ENCODE measurements at places on chromosomes 13 and 19.

DNA sequence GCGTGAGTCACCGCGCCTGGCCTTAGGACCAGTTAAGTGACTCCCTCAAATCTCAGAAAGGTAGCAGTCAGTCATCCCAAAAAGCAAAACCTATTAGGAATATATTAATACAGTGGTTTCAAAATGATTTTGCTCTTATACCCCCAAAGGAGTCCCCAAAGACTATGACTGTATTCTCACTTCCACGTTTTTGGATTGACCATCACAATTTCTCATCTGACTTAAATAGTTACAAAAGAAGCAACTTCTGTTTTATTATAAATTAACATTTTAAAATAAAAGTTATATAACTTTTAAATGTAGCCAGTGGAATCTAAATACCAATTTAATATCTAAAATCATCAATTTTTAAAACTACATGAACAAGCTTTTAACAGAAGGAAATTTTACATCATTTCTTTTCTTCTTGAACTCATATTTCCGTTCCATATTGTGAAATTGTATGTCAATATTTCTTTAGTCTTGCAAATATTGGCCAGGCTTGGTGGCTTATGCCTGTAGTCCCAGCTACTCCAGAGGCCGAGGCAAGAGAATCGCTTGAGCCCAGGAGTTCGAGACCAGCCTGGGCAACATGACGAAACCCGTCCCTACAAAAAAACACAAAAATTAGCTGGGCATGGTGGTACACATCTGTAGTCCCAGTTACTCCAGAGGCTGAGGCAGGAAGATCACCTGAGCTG, 1.5 kb upstream of the SPART start:
- no peak for DNase-seq

GRCh38 chr19:29544656-29545360, 19.0 kb downstream of the VSTM2B start:
- no peak for DNase-seq

- no peak for DNase-seq
These were observed 7.5 kb upstream of the MPV17L2 start for GRCh38 chr19:18185538-18185937.

- no peak for DNase-seq
These were observed 61.2 kb downstream of the WASF3 start for GRCh38 chr13:26618726-26619125.

GRCh38 chr13:59710996-59711701, 452.6 kb downstream of the DIAPH3 start:
- DNase-seq = no peak

DNA sequence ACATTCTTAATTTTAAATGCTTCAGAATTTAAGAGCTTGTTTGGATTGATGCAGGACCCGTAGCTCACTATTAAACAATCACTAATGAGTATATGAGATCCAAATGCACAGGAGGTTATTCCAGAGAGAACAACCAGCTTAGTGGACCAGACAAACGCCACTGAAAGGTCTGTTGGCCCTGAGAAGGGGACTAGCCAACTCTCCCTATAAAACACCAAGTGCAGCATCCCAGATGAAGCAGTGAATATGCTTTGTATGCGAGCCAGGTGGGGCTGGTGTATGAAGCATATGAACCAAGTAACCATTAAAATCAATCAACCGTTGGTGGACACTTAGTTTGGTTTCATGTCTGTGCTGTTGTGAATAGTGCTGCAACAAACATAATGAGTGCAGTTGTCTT, 9.8 kb upstream of the LILRB1 start:
- no peak for DNase-seq

- DNase-seq = no peak
These were observed 54.2 kb upstream of the USE1 start for GRCh38 chr19:17160908-17161307.

- DNase-seq = no peak
These were observed 82.2 kb downstream of the ATP11A start for GRCh38 chr13:112771877-112772538.

GRCh38 chr19:609004-609346, 19.3 kb downstream of the HCN2 start:
- DNase-seq = peak; percentile 78

DNA sequence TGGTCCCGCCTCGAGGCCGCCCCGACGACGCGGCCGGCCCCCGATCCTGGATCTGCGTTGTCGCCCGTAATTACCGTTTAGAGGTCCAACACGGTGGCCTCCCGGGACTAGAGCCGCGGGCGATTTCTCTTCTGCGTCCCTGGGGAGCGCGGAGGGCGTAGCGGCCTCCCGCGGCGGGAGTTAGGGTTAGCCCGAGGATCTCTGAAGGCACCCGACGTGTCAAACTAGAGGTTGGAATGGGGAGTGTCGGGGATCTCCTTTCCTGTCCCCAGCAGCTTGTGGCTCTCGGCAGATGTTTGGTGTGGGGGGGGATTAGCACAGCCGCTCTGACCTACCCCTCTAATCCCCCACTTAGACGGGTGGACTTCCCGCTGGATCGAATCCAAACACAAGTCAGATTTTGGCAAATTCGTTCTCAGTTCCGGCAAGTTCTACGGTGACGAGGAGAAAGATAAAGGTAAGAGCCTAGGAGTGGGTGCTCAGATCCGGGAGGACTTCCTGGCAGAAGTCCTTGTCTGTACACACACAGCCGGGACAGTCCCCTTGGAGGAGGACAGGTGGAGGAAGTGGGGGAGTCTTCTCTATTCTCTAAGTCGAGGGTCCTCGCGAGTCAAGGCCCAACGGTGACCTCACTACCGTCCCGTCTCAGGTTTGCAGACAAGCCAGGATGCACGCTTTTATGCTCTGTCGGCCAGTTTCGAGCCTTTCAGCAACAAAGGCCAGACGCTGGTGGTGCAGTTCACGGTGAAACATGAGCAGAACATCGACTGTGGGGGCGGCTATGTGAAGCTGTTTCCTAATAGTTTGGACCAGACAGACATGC, 581 bp downstream of the CALR start:
- DNase-seq = peak; percentile 46

- no peak for DNase-seq
These were observed 192.6 kb upstream of the UBL3 start for GRCh38 chr13:30042891-30043630.

DNA sequence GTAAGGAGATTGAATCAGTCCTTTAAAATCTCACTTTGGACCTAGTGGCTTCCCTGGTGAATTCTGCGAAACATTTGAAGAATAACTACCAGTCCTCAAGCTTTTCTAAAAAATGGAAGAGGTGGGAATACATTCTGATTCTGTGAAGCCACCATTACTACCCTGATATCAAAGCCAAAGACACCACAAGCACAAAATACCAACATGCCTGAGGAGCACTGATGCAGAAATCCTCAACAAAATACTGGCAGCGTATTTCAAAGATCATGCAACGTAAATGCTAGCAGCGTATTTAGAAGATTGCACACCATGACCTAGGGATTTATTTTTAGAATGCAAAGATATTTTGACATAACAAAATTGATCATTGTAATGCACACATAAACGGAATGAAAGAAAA, 14.4 kb downstream of the ATP4B start:
- no peak for DNase-seq

DNA sequence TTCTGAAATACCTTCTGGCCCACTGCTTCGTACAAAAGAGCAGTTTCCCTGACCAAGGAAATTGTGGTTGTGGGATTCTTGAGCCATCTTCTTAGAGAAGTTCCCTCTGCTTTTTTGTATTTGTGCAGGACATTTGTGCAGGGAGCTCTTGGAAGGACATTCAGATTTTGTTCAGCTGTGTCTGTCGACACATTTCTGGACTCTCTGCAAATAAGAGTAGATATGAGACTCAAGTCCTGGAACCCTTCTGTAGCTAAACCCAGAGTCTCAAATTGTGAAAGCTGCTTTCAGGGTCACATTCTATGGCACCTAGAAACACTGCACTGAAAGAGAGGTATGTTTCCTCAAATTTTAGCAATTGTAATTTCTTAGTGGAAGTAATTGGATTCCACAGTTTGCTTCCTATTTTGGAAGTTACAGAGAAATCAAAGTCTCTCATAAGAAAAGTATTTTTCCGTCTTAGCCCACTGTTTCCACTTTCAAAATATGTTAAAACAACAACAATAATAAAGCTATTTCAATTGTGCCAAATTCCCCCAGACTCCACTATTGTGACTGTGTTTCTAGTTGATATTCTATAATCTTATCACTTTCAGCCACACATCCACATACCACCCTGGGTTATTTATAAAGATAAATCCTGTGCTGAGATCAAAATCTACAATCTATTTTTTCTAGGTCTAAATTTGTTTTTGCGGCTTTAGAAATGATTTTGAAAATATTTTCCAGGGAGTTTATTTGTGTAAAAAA, 224.0 kb downstream of the COG6 start:
- no peak for DNase-seq

- no peak for DNase-seq
These were observed 152.5 kb upstream of the SOX1 start for GRCh38 chr13:111914241-111915103.

DNA sequence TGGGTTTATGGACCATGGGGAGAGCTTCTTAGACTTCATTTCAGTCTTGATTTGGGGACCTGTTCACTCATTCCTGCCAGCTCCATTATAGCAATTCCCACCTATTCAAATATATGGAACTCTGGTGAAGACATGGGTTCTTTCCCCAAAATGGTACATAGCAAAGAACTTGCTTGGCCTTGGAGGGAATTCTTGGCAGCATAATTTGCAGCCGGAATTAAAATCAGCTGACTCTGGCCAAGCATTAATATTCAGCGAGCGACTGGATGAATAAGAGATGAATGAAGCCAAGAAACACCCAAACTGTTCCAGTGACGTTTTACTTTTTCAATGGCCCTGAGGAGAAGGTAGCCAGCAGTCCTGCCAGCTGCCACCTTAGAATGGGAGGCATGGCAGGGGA, 88.4 kb upstream of the SOX1 start:
- no peak for DNase-seq

- no peak for DNase-seq
These were observed 1654.4 kb upstream of the SPRY2 start for GRCh38 chr13:81995316-81995715.

GRCh38 chr13:108769213-108770070, 140.0 kb downstream of the MYO16 start:
- DNase-seq = no peak

DNA sequence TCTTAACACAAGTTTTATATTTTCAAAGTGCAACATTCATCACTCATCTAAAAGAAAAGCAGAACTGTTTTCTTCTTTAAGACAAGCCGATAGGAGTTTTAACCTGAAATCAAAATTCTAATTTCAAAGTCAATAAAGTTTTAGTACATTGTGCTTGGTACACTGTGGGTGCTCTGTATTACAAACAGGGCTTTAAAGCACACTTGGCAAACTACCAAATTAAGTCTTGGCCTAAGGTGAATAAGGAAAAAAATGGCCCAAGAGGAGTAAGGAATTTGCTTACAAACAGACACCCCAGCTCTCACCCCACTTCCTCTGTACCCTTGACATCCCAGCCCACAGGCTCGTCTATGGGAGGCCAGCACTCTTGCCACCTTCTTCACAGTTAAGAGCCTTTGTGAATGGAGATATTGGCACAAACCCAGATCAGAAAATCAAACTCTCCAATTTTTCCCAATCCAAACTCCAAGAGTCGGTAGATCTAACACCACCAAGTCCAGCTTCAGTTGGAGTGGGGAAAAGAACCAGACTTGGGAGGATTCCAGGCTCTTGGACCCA, 66.0 kb downstream of the ABCC4 start:
- no peak for DNase-seq

DNA sequence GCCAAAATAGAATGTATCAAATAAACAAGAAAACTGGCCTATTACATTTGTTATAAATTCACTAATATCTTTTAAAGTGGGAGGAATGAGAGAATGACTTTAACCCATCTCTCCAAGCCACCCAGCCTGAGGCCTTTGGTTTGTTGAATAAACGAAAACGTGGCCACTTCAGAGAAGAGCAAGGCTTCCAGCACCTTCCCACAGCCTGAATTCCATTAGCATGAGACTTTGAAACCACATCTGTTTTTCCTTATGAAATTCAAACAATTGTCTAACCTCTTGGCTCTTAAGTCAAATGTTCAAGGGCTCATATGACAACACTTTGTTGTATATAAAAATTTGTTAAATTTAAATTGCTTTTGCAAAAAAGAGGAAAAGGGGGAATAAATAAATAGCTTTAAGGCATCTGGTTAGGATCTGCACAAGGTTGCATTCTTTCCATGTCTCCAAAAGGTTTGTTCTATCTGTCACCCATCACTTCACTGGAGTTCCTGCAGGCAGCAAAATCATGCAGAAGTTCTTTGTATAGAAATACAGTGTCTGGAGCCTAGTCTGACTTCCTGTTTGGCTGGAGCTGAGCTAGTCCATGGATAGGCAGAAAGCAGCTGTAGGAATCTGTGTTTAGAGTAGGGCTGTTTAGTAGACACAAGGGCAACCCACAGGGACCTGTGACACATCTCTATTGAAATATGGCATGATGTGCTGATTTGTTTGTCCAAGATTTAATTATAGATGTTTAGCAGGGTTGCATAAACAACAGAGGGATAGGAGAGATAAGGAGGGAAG, 502.3 kb downstream of the KCTD12 start:
- DNase-seq = no peak

- DNase-seq = no peak
These were observed 46.2 kb downstream of the KLF2 start for GRCh38 chr19:16370641-16371391.

GRCh38 chr19:54630782-54631181, 498 bp downstream of the LILRB1 start:
- no peak for DNase-seq

DNA sequence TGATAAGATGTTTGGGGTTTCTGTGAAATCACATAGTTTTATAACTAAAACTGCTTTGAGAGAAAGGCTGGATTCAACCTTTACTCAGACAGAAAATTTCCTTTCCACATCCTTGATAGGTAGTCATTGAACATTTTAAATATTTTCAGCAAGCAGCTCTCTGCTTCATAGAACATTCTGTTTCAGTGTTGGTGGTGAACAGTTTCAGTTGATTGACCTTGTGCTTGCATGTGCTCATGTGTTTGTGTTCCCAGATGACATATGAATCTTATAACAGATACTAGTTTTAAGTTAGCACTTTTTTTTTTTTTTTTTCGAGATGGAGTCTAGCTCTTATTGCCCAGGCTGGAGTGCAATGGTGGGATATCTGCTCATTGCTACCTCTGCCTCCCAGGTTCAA, 290.1 kb downstream of the HS6ST3 start:
- no peak for DNase-seq

DNA sequence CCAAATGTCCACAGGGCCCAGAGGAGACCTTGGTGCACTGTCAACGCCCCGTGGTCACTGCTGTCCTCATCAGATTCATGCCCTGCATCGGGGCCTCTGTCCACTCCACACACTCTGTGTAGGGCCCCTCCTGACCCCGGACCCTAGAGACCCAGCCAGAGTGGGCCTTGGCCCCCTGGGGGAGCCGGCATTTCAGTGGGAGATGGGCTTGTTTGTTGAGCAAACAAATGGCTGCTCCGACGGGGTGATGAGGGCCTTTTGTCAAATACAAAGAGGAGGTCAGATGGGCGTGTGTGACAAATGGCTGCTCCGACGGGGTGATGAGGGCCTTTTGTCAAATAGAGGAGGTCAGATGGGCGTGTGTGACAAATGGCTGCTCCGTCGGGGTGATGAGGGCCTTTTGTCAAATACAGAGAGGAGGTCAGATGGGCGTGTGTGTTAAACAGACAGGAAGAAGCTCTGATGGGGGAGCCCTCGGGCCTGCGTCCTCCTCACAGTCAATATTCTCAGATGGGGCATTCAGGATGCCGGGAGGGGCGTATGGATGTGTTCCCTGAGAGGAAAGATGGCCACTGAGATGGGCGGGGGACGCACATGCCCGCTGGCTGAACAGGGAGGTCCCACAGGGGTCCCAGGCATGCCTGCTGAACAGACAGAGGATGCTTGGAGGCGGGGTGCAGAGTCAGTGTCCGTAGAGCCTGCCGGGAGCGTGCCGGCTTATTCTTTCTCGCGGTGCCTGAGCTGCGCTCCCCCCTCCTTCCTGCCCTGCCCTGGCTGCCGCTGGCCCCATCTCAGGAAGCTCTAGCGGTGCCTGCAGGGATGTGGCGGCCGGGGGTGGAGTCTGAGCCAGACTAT, 36.3 kb downstream of the SMIM24 start:
- DNase-seq = no peak

All from mucosa of descending colon (tissue), 3 donors.